ENCODE measurements at places on chromosomes 2 and 18.

DNA sequence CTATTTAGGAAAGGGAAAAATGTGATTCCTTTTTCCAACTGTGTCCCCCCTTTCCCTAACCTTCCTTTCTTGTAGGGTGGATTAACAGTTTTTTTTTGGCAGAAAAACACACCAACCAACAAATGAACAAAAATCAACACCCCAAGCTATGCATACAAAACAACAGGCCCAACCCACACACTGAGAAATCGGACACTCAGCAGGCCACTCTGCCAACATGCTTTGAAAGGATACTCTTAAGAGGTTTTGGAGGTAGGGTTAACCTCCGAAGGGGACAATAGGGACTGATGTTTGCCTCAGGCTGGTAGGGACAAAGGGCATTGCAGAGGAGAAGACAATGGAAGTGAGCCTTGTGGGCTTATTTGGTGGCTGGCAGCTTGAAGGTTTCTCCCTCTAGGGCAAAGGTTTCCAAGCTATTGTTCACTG lies 33.1 kb upstream of the POLE4 start:
- DNase-seq = no peak

GRCh38 chr2:85135660-85135914 lies 2.4 kb downstream of the TCF7L1 start:
- DNase-seq = no peak

GRCh38 chr2:47173986-47174732 lies 19.1 kb upstream of the STPG4 start:
- no peak for DNase-seq

- no peak for DNase-seq
Measured at GRCh38 chr2:234710066-234710465, 213.2 kb upstream of the ARL4C start.

DNA sequence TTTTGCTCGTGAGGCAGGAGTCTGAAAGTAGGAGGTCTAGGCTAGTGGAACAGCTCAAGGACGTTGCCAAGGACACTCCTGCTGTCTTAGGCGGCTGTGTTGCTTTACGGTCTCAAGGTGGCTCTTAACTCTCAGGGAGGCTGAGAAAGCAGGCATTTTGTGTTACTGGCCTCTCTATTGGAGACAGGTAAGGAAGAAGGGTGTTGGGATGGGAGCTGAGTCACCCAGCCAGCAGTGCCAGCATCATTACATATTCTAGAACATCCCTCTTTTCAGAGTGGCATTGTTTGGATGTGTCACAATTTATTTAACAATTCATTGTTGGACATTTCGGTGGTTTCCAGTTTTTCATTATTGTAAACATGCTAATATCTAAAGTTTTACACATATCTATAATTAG lies 30.8 kb upstream of the TMEM214 start:
- DNase-seq = no peak

DNA sequence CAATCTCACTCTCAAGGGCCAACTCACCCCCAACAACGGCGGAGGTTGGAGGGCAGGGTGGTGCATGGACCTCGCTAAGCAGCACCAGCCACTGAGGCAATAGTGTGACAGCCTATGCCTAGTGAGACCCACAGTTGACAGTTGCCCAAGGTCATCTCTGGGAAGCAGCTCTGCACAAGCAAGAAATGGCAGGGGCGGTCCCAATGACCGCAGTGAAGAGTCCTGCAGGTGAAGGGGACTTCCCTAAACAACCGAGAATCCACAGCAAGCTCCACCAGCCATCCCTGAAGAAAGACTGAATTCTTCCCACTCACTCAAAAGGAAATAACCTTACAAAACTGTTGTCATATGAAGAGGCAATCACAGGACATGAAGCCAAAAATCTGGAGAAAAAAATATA lies 313.4 kb upstream of the ID2 start:
- no peak for DNase-seq

GRCh38 chr2:225667445-225667844 lies 267.9 kb downstream of the NYAP2 start:
- no peak for DNase-seq

GRCh38 chr2:192645811-192646598 lies 451.3 kb upstream of the TMEFF2 start:
- DNase-seq = no peak
